ENCODE measurements at places on chromosomes 2 and 18.
A peak's percentile ranks its signal among the peaks of the same experiment; 100 is the strongest.

- DNase-seq: no peak
Observed at GRCh38 chr2:219022616-219023015, 18.7 kb downstream of the CFAP65 start.

GRCh38 chr2:45128580-45128997 lies 119.3 kb upstream of the SIX2 start:
- peak; percentile 20 for DNase-seq

GRCh38 chr2:33804155-33804554 lies 205.1 kb upstream of the FAM98A start:
- DNase-seq: no peak

- DNase-seq: peak; percentile 51
Observed at GRCh38 chr2:120525056-120526046, 179.4 kb downstream of the INHBB start.

DNA sequence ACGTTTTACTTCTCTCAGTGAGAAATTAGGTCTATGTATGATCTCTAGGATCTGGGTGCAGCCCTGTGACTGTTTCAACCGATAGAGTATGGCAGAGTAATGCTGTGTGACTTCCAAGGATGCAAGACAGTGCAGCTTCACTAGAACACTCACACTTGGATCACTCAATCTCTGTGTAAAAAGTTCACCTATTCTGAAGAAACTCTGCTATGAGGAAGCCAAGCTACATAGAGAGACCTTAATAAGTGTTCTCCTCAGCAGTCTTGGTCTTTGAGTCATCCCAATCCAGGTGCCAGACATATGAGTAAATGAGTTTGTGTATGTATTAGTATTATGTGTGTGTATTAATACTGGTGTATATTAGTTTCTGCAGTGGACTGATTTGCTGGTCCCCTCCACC lies 335.0 kb downstream of the NR4A2 start:
- no peak for DNase-seq

DNA sequence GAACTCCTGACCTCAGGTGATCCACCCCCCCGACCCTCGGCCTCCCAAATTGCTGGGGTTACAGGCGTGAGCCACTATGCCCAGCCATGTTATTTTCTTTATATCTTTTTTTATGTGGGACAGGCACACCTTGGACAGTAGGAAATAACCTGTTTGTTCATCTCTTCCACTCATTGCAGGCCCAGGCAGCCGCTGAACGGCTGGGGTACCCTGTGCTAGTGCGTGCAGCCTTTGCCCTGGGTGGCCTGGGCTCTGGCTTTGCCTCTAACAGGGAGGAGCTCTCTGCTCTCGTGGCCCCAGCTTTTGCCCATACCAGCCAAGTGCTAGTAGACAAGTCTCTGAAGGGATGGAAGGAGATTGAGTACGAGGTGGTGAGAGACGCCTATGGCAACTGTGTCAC lies 8.4 kb downstream of the CAD start:
- DNase-seq: no peak

- no peak for DNase-seq
Observed at GRCh38 chr2:21395366-21395765, 271.6 kb downstream of the TDRD15 start.

DNA sequence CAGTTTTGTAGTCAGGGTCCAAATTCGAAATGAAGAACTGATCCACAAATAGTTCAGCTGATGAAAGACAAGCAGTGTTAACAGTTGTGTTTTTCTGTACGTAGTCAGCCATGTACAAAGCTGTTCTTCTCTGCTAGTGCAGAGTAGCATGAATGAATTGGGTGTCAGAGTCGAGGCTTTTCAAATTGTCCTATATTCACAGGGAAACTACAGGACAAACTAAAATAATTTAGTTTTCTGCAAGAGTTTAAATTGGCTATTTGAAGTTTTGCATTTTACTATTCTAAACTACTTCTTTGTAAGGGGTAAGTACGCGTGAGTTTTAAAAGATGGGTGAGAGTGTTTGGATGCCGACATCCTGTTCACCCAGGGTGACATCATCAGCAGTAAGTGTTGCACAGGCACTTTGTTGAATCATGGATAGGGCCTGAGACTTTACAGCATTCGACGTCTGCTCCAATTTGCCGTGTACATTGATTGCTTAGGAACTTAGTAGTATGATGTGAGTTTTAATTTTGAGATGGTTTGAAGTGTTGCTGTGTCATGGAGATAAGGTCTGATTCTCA lies 147.2 kb upstream of the NFATC1 start:
- no peak for DNase-seq

DNA sequence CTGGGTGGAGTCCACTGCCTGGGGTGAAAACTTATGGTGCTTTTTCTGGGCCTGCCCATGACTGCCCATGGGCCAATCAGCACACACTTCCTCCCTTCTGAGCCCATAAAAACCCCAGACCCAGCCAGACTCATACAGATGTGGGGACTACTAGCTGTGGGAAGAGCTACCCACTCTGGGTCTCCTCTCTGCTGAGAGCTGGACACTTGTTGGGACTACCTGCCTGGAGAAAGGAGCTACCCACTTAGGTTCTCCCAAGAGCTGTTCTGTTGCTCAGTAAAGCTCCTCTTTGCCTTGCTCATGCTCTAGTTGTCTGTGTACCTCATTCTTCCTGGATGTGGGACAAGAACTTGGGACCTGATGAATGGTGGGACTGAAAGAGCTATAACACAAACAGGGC lies 119.6 kb upstream of the SLC38A11 start:
- no peak for DNase-seq

GRCh38 chr2:97785818-97786217 lies 72.4 kb downstream of the ZAP70 start:
- no peak for DNase-seq

DNA sequence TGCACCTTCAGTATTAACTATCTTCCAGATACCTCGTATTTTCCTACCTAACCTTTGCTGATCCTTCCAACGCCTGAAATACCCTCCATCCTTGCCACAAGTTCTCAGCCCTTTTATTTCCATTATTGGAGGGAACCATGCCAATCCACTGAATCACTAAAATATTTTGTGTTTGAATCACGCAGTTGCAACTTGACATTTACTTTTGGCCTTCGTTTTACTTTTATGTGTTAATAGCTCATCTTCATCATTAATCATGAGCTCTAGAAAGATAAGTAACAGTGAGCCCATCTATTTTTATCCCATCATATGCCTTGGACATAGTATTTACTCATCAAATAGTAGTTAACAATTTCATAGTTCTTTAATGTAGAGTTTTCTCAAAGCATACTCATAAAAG lies 463.2 kb downstream of the THSD7B start:
- DNase-seq: no peak

DNA sequence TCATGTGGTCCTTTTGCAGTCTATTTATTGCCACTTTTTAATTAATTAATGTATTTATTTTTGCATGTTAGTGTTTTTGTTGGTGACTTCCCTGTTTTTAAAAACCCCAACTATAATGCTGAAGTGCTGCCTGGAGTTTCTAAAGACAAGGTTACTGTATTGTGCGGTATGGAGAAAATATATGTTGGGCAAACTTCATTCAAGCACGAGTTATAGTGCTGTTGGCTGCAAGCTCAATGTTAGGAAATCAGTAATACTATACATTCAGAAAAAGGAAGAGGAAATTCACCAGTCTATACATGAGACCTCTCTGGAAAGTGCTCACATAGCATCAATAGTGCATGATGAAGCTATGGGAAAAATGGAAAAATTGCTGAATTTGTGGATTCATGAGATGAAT lies 15.4 kb upstream of the RBMS1 start:
- DNase-seq: no peak

GRCh38 chr18:74139888-74140287 lies 7.7 kb downstream of the FBXO15 start:
- DNase-seq: no peak

DNA sequence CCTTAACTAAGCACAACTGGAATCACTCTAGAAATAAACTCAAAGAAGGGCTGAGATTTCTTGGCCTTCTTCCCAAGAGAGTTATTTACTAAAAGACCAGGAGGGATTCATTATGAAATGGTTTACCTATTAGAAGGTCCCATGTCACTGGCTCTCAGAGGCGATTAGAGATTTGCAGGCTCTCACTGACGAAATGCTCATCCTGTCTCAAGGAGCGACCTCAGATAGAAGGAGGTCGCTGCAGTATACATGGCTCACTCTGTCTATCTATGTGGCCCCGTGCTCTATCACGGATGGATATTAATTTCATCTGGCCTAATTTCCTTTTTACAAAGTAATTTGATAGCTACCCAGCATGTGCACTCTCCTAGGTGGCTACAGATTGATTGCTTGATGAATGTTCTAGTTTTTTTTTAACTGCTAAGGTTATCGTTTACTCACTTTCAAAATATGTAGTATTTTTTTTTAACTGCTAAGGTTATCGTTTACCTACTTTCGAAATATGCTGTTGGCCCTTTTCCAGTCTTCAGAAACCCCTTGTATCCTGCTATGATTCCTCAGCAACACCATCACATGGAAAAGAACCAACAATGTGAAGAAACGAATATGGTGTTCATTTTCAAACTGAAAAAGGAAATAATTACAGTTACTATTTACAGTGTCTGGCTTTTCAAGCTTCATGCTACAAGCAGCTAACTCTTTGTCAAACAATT lies 9.1 kb downstream of the SMIM21 start:
- DNase-seq: no peak

- DNase-seq: no peak
Observed at GRCh38 chr2:26635401-26635800, 5.8 kb downstream of the CIB4 start.

DNA sequence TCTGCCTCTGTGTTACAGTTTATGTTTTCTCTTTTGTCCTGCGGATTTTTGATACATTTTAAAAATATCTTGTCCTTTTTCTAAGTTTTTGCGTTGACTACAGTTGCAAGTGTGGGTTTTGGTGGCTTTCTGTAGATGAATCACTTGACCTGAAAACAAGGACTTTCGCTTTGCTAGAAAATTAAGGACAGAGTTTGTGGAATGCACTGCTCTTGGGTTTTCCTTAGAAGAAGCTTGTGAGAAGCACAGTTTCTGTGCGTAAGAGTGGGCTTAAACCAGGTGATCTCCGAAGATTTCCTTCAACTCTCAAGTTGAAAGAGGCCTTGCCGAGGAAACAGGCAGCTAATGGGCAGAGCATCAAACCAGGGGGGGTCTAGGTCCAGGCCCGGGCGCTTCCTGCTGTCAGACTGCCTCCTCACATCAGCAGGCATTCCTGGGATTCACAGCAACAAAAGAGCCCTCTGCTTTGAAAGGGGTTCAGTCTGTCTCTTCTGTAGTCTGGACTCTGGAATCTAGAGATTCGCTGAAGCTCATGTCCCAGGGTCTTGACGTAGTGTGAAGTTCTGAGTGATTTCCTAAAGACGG lies 17.3 kb downstream of the NCK2 start:
- no peak for DNase-seq

DNA sequence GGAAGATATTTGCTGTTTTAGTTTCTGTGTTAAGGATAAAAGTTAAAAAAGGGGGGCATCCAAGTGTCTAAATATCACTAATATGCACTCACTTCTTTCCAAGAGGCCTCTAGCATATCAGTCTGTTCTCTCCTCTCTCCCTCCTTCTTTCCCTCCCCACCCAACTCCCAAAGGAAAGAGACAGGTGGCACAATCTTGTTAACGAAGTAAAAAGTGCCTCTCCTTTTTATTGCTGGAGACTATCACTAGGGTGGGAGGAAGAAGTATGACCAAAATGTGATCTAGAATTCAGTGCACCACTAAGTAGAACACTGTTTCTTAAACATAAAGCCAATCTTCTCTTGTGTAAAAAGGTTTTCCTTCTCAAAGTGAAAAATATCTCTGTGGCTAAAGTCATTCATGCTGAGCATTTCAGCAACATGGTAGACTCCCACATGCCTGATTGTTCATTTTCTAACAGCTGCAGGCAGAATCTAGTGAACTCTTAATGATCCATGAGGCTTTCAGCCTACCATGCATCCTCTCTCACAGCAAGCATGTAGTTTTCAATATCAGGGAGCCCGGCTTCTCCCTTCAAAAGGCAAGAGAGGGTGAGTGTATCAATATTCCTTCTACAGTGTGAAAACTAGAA lies 39.5 kb downstream of the RNU4ATAC start:
- DNase-seq: no peak

- no peak for DNase-seq
Observed at GRCh38 chr2:149994057-149994728, 406.6 kb upstream of the MMADHC start.

DNA sequence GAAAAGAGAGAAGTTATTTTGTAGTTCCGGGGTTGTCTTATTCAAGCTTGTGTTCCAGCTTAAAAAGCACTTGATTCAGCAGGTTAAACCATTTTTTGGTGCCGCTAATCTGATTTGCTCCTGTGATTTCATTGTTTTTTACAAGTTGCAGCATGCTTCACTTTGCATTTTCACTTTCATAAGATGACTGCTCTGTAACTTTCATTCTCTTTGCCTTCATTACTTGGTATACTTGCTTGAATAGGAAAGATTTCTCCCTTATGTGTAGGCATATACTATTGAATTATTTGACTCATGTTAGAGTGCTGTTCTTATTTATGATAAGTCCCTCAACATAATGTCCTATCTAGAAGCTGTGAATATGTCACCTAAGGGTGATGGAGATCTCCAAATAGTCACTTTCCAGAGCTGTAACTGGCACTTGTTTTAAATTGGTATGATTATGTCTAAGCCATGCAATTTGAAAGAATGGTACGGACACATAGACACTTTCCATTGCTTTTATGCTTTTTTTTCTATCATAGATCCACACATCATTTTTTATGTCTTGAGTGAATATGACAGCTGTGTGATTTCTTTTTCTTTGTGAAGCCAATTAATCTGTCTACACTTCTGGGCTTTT lies 254.5 kb downstream of the DSEL start:
- DNase-seq: no peak

DNA sequence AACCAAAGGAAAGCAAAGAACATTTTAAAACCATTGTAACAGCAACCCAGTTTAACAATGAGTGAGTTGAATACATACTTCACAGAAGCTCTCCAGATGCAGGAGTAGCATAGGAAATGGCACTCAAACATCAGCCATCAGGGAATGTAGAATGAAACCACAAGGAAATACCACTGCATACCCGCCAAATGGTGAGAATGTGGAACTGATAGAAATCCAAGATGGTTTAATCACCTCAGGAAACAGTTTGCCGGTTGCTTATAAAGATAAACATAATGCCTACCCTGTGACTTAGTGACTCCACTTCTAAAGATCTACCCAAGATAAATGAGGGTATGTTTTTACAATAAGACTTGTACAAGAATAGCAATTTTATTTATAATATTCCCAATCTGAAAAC lies 132.0 kb downstream of the GALNT1 start:
- no peak for DNase-seq

DNA sequence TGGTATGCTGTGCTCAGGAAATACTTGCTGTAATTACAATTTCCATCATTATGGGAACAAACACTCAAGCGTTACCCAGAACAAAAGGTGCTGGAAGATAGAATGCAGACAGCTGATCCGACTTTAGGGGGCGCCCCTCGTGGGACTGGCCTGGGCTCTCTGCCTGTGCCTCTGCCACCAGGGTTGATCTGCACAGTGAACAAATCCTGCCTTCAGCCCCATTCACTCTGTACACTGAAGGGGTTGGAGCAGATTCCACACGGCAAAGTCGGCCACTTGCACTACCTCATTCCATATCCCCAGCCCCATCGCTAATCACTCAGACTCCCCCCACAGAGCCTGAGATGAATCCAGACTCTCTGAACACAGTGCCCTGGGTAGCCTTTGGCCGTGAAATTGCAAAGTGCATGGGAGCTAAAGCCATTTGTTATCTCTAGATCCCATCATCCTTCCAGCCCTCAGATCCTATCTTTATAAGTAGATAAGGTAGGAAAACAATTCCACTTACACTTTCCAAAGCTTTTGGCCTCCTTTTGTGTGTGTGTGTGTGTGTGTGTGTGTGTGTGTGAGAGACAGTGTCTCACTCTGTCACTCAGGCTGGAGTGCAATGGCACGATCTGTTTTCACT lies 69.3 kb downstream of the INPP5D start:
- DNase-seq: no peak

GRCh38 chr2:71610671-71611070 lies 157.3 kb downstream of the DYSF start:
- no peak for DNase-seq
